Subcutaneous adipose tissue (tissue), 4 donors: ENCODE measurements at places on chromosomes 12 and 14. TPM values are rescaled to one million over a fixed set of nuclear protein-coding genes. Genes with fewer than 3 reads are reported as not detected.

SOS2 gene
- 39.4 TPM for total RNA-seq

ZNF664 gene
- 93.1 TPM for total RNA-seq

SYCP3 gene
- 0.22 TPM for total RNA-seq

HOXC12 gene
- total RNA-seq, result 1.8 TPM

PARPBP gene
- total RNA-seq, result 2.9 TPM

TSPAN9 gene
- total RNA-seq, result 10.1 TPM

COX8C gene
- not detected for total RNA-seq

PROX2 gene
- not detected for total RNA-seq

PTCSC3 gene
- not detected for total RNA-seq
